Astrocyte (in vitro differentiated cells and primary cell): ENCODE measurements at places on chromosomes 2 and 18. TPM values are rescaled to one million over a fixed set of nuclear protein-coding genes. Genes with fewer than 3 reads are reported as not detected.

Gene NXPH2
- 0.38 and 1.0 TPM in 2 replicates for total RNA-seq

Gene CRYGC
- total RNA-seq = not detected in 2 replicates

Gene MPP4
- 1.0 and 2.9 TPM in 2 replicates for total RNA-seq

Gene ANKRD30B
- not detected in 2 replicates for total RNA-seq

Gene AGXT
- total RNA-seq = not detected in 2 replicates

Gene ADD2
- 4.8 TPM in 2 replicates for total RNA-seq

Gene TRABD2A
- total RNA-seq = 2.6 and 3.2 TPM in 2 replicates

Gene TPO
- total RNA-seq = not detected in 2 replicates

Gene TAF1B
- 14.5 and 15.7 TPM in 2 replicates for total RNA-seq

Gene CCDC68
- 2.2 and 2.4 TPM in 2 replicates for total RNA-seq

Gene SP5
- total RNA-seq = 0.11 TPM in 1 of 2 replicates, not detected in the other

Gene C2orf81
- total RNA-seq = 2.1 and 2.5 TPM in 2 replicates

Gene KDM3A
- total RNA-seq = 76.2 and 83.4 TPM in 2 replicates

Gene C1QL2
- 0.20 TPM in 1 of 2 replicates, not detected in the other for total RNA-seq

Gene GPAT2
- total RNA-seq = 0.27 TPM in 1 of 2 replicates, not detected in the other

Gene IL36G
- not detected in 2 replicates for total RNA-seq
